ENCODE measurements at places on chromosomes 3 and 15.

GRCh38 chr3:128620268-128620691, 30.3 kb downstream of the RPN1 start:
- DNase-seq: no peak

DNA sequence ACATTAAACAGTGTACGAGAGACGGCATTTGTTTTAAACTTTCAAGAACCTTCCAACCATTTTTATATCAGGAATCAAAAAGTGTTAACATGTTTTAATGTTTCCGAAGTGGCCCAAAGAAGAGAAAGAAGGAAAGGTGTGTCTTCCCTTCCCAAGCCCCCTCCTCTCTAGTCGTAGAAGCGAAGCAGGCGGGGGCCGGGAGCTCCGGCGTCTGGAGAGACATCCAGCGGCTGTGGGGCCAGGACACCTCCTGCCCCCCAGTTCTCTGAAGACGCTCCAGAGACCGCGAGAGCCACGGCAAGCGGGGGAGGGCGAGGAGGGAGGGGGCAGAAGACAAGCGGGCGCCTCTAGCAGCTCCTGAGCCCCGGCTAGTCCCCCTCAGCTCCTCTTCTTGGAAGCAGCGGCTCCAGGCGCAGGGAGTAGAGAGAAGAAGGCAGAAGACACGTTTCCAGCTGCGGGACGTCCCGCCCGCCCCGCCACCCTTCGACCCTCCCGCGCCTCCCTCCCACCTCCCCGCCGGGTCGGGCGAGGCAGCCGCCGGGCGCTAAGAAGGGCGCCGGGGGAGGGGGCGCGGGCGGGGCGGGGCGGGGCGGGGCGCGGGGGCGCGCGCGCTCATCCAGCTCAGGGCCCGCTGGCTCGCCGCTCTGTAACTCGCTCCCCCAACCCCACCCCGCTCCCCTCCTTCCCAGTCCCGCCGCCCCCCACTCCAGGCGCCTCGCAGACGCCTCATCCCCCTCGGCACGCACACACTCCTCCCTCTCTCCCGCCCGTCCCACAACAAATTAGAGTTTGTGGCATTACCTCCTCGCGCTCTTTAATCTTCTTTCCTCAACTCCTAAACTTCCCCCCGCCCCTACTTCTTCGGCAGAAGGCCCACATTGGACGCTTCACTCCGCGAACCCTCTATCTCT, at the start of gene ZBTB20:
ZBTB20 (minus strand) TSS at position 871 of the 911 bp plus-strand sequence.
- peak; percentile 45 for DNase-seq

- DNase-seq: no peak
Observed at GRCh38 chr3:99568663-99569335, 69.6 kb upstream of the COL8A1 start.

DNA sequence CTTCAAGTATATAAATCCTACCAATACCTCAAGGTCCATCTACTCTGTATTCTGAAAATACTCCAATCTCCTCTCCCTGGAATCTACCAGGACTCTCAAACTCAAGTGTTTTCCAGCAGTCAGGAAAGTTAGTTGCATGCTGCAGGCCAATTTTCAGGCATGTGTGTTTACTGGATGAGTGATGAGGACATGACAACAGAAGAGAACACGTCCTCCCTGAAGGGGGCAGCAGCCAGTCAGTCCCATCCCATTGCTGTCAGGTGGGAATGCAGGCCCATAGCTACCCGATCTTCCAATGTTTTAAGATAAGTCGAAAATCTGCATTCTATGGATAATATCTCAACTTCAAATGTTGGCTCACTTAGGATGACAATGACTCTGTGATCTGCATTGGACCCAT, 496.2 kb downstream of the FHIT start:
- no peak for DNase-seq

DNA sequence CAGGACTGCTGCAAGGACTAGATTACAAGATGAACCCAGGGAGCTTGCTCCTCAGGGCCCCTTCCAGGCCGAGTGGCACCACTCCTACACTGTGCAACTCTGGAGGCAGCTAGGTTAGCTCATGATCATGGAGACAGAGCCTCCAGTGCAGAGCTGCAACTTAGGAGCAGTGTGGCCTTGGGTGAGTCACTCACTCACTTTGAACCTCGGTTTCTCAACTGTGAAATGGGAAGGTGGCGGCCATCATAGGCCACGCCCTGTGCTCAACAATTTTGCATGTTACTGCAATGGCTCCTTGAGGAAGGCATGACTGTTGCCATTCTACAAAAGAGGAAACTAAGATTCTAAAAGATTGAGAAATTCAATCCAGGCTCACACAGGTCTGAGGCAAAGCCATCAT, 11.2 kb upstream of the CXCR6 start:
- DNase-seq: no peak

- DNase-seq: no peak
Observed at GRCh38 chr3:101867996-101868395, 18.7 kb downstream of the NFKBIZ start.

GRCh38 chr15:57411945-57412768, 35.9 kb downstream of the CGNL1 start:
- no peak for DNase-seq

GRCh38 chr15:45884289-45884688, 249.5 kb downstream of the SQOR start:
- no peak for DNase-seq

- peak; percentile 79 for DNase-seq
Observed at GRCh38 chr15:50137330-50137761, 18.3 kb upstream of the ATP8B4 start.

GRCh38 chr3:107978131-107979055, 112.4 kb downstream of the CD47 start:
- DNase-seq: no peak

GRCh38 chr3:16795581-16795980, 89.2 kb upstream of the PLCL2 start:
- no peak for DNase-seq

DNA sequence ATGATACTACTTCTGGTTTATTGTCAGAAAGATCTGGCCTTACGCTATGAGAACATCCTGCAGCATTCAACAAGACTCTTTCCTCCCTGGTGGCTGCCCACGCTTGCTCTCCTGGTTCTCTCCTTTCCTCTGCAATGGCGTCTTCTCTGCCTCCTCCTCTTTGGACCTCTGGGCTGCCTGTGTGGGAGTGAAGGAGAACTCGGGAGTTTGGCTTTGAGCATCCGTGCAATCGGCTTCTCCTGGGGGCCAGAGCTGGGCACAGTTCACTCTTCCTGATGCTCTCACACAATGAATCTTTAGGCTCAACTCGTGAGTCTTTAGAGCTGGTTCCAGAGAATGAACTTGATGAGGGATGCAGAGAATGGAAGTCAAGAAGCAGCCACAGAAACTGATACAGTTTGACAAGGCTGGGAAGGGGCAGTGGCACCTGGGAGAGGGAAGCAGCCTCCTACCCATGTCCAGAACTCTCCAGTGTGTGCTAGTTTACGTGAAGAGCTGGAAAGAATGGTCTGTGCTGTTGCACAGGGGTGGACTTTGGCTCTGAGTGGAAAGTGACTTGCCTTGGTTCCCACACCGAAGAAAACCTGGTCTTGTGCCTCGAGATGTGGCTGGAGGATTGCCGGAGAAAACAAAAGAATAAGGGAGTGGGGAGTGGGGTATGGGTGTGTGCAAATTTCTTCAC, 37.9 kb downstream of the RPLP1 start:
- no peak for DNase-seq

- DNase-seq: no peak
Observed at GRCh38 chr3:122000936-122001605, 21.0 kb downstream of the ILDR1 start.

- no peak for DNase-seq
Observed at GRCh38 chr3:15796331-15796730, 1.4 kb downstream of the ANKRD28 start.

- DNase-seq: no peak
Observed at GRCh38 chr3:186098740-186099139, 10.1 kb downstream of the ETV5 start.

- peak; percentile 8 for DNase-seq
Observed at GRCh38 chr3:139561959-139562676, 22.6 kb upstream of the RBP1 start.

GRCh38 chr3:3851621-3852323, 52.5 kb downstream of the LRRN1 start:
- DNase-seq: no peak

- DNase-seq: no peak
Observed at GRCh38 chr15:100373120-100373896, 31.5 kb upstream of the ADAMTS17 start.

DNA sequence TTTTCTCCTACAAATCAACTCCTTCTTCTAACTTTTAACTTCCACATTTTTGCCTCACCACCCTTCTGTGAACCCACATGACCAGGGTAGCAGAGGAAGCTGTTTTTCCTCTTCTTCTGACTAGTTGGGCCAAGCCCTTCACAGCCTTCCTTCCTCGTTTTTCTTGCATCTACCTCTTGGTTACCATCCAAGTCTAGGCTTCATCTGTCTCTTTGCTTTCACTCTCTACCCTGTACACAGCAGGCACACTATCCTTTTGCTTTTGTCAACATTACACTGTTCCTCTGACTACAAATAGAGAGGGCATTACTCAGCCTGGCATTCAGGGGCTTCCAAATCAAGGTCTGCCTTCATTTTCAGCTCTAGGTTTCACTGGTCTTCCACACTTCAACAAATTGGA, 22.0 kb downstream of the SLC9A9 start:
- no peak for DNase-seq

DNA sequence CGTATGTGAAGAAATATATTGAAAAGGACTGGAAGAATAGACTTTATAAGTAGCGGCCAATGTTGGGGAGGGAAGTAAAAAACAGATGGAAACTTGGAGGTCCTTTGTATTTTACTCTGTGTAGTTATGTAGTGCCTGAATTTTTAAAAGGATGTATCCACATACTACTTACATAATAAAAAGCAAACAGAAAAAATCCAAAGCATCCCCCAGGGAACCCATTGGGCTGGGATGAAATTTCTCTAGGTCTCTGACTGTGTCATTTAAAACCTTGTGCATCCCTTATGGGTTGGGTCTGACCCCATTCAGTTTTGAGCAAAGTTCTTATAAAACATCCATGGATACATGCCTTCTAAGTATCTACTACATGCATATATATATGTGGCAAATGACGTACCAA, 141.1 kb downstream of the NR1D2 start:
- no peak for DNase-seq

GRCh38 chr3:170869645-170870593, at the start of gene RPL22L1:
RPL22L1 (minus strand) TSS chr3:170870195; CDS start chr3:170870167, 28 bp downstream.
- peak; percentile 81 for DNase-seq

DNA sequence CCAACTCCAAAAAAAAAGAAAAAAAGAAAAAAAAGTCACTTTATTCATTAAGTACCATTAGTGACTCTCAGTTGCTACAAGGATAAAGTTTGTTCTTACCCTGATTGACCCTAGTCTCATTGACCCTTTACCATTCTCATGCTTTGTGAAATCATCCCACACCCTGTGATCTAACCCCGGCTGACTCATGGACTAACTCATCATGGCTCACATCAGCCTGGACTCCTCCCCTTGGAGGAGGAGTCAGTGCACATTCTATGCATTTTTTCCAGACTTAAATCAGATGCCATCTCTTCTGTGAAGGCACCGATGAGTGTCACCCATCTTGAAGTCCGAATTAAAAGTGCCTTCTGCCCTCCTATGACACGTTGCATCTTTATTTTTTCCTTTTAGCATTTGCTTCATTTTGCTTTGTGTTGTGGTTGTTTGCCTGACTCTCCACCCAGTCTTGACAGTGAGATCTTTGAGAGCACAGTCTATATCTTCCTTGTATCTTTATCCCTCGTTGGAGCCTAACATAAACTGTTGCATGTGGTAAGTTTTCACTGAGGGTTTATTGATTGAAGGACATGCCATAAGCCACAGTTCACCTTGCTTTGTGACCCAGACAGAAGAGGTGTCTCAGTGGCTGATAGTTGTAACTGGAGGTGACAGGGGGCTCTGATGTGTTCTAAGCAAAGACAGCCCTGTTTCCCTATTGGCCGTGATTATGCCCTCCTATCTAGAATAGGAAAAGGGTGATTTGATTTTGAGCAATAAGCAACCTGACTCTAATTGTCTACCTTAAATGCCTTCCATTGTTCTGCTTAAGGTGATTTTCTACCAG, 72.1 kb downstream of the IL1RAP start:
- peak; percentile 68 for DNase-seq

DNA sequence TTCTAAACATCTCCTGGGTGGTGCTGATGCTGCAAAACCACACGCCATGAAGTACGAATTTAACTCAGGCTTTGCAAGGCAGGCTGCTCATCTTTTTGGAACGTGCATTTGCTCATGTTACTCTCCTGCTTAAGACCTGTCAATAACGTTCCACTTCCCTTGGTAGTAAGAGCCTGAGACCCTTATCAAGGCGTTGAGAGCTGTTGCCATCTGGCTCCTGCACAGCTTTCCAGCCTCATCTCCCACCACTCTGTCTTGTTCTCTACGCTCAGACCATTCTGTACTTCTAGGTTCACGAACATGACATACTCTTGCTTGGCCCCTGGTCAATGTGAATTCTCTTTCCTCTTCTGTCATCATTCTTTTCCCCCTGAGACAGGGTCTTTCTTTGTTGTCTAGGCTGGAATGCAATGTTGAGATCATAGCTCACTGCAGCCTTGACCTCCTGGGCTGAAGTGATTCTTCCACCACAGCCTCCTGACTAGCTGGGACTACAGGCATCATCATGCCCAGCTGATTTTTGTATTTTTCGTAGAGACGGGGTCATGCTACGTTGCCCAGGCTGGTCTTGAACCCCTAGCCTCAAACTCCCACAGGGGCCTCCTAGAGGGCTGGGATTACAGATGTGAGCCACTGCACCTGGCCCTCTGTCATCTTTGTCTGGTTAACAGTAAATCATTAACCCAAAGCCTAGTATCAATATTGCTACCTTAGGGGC, 202.8 kb downstream of the CADPS start:
- DNase-seq: no peak

DNA sequence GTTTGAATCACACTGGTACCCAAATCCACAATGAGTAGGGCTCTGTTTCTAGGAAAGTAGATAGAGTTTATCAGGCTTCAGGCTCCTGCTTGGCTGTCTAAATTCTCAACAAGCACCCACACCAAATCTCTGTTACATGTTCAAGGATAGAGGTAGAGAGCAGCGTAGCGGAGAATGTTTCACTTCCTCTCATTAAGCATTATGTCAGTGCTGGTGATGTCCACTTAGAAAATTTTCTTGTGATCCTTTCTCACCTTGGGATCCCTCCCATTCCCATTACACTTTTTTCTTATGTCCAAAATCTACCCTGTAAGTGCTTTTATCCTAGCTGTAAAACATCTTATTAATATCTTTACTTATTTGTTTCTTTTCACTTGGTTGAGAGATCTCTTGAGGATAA, 34.7 kb upstream of the GCSAM start:
- DNase-seq: no peak

GRCh38 chr3:29385046-29385830, 104.4 kb downstream of the RBMS3 start:
- DNase-seq: no peak

- DNase-seq: no peak
Observed at GRCh38 chr3:160758929-160759577, 3.0 kb downstream of the PPM1L start.

GRCh38 chr3:173933113-173933512, 535.6 kb downstream of the NLGN1 start:
- DNase-seq: no peak

GRCh38 chr3:180335050-180335449, 266.9 kb upstream of the TTC14 start:
- DNase-seq: no peak

GRCh38 chr3:146892041-146892440, 286.9 kb upstream of the PLSCR5 start:
- no peak for DNase-seq
